Stimulated activated CD8-positive, alpha-beta memory T cell treated with anti-CD3 and anti-CD28 coated beads, Interleukin-4, amount 100 ng/mL, for 24 hours (primary cell): ENCODE measurements at places on chromosomes 12 and 14.

GRCh38 chr14:20799456-20799891 lies 3.2 kb downstream of the RNASE1 start:
- DNase-seq, result no peak

DNA sequence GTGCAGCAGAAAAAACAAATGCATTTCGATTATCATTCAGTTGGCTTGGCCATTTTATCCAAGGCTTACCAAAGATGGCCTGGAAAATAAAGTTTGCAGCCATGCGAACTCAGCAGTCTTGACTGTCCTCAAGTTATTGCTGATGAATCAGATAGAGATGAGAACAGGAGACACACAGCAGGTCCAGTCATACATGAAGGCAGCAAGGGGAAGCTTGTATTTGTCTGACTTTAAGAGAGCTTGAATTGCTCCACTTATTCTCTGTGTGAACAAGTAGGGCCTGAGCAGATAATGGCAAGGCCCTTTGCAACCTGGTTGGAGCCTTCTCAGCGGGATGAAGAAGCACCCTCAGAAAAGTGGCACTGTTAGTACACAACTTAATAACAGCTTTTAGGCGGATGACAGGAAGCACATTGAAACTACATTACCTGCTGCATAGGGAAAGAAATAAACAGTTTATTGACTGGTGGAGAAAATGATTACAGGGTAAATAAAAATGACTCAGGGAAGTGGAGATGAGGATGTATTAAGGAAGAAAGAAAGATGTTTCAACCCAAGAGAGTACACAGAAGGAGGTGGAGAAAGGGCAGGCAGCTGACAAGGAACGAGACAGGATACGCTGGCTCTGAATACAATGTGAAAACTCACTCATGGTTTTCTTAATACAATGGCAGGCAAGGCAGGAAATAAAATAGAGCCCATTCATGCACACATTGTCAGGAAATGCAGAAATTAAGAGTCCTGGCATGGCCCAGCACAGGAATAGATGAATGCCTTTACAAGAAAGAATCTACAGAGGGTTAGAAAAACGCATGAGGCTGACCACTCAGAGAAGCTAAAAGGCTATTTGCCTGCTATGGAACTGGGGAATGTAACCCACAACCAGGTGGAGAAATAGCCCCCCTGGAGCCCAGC lies 128.4 kb downstream of the GALC start:
- DNase-seq, result no peak

DNA sequence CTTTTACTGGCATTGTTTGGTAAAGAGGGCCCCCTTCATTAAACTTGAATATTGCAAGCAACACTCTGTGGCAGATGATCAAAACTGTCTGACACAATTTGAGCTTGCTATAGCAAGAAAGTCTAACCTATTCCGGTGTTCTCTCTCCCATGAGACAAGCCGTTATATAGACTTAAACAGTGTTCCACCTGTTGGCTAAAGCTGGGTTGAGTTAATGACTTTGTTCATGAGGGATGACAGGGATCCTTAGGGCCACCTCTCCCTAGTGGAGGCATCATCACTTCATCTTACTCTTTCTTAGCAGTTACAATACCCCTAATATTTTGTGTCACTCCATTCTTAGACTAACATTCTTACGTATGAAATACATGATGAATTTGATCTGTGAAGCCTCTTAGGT lies 3.8 kb downstream of the EIF5 start:
- no peak for DNase-seq

DNA sequence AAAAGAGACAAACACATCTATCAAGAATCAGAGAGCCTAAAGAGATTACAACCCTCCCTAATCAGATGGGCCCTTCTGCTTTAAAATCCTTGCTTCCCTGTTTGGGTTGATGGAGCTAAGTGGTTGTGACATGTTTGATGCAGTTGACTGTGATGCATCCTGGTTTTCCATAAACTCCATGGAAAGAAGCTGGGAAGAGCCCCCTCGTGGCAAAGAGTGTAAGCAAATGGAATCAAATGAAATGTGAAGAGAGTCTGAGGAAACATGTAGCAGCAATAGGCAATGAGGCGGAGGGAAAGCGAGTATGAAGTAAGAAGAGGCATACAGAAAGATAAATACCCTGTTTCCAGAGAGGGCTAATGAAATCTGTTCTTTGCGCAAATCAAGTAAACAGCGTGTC lies 70.4 kb upstream of the SLCO1C1 start:
- no peak for DNase-seq

DNA sequence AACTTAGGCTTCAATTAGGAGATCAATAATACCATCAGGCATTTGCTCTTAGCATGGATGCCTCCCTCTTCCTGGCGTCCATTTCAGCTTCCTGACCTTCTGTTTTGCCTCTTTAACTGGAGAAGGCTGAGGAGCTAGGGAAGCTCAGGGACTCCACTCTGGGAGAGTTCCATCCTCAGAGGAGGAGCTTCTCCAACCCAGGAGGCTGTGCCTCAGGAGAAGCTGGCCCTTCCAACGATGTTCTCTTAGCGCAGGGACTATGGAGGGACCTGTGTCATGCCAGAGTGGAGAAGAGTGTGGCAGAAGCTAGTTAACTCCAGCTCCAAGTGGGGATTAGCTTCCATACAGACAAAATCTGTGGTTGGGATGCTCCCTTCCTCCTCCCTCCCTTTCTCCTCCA lies 58.0 kb downstream of the KCNA5 start:
- no peak for DNase-seq

DNA sequence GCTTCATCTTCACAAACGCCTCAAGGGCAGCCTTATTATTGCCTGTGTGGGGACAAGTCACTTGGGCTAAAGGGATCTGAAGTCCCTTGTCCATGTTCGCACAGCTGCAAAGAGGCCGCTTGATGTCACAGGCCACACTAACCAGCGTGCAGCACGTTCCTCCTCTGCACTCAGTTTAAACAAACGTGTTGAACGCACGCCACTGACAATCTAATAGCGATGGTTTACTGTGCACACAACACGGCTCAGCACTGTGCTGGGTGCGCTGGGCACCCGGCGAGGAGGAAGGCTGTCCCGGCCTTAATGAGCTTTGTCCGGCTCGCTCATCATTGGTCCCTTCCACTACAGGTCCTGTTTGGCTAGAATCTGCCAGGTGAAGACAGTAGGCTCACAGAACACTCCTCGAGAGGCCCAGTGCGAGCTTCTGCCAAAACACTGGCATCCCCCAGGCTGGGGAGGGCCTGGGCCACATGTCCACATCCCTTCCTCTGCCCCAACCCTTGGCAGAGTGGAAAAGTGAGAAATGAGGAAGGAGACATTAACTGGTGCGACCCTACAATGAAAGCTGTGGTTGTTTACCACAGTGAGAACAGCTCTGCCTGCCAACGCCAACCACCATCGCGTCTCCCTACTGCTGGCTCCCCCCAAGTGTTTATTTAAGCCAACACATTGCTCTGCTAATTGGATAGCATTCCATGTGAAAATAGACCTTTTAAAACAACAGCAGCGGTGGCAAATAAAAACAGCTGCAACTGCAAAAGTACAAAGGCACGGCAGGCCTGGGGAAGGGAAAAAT lies 113.2 kb downstream of the RBM19 start:
- no peak for DNase-seq

- peak; percentile 18 for DNase-seq
Measured at GRCh38 chr12:131511391-131511802, 199.5 kb upstream of the SFSWAP start.

- DNase-seq, result no peak
Measured at GRCh38 chr14:88823968-88824313, 510 bp upstream of the TTC8 start.

- DNase-seq, result no peak
Measured at GRCh38 chr14:70881549-70882177, 25.6 kb upstream of the PCNX1 start.

GRCh38 chr14:70827752-70828151 lies 18.4 kb upstream of the MAP3K9 start:
- DNase-seq, result no peak

GRCh38 chr14:61631045-61631687 lies 64.1 kb upstream of the HIF1A start:
- DNase-seq, result no peak

- no peak for DNase-seq
Measured at GRCh38 chr12:7155471-7156034, 25.4 kb downstream of the CLSTN3 start.

DNA sequence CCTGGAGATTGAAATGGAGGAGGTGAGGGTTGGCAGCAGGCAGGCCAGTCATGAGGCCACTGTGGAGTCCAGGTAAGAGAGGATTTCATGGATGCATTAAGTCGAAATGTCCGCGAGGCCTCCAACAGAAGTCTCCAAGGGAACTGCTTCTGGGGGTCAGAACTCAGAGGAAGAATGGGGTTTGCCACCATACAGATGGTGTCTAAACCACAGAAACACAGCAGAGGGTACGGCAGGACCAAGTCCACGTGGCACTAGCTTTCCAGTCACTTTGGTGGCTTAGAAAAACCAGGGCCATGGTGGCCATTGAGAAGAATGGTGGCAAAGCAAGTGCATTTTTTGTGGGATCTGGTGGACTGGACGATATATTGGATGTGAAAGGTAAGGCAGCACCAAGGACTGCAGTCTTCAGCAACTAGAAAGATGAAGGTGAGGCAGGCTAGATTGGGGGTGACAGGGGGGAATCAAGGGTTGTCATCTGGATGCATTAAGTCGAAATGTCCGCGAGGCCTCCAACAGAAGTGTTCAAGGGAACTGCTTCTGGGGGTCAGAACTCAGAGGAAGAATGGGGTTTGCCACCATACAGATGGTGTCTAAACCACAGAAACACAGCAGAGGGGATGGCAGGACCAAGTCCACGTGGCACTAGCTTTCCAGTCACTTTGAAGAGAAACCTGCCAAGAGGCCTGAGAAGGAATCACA lies 22.5 kb upstream of the TMEM106C start:
- no peak for DNase-seq

DNA sequence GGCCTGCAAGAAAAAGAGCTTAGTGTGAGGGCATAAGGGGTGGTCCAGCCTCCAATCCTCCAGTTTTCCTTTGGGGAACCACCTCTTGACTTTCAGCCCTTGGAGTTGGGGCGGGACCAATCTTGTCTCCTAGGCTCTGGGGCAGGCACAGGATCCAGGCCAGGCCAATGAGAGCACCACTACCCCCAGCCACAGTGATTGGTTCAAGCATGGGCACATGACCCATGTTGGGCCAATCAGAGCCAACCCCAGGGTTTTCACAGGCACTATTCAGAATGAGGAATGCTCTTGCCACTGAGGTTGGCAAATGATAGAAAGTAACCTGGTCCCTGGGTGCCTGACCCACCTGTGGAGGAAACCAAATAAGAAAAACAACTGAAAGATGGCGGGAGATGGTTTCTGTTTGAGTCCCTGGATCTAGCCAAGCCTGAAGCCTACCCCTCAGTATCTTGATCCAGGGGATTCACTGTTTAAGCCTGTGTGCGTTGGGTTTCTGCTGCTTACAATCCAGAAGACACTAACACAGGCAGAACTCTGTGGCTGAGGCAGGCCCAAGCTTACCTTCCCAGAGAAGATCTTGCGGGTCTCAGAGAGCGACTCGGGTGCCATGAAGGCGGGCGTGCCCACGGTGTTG lies 42.9 kb downstream of the P2RX4 start:
- no peak for DNase-seq

GRCh38 chr12:107418981-107419380 lies 266.6 kb upstream of the PWP1 start:
- no peak for DNase-seq

- DNase-seq, result no peak
Measured at GRCh38 chr12:28463396-28463795, 273.1 kb downstream of the CCDC91 start.

DNA sequence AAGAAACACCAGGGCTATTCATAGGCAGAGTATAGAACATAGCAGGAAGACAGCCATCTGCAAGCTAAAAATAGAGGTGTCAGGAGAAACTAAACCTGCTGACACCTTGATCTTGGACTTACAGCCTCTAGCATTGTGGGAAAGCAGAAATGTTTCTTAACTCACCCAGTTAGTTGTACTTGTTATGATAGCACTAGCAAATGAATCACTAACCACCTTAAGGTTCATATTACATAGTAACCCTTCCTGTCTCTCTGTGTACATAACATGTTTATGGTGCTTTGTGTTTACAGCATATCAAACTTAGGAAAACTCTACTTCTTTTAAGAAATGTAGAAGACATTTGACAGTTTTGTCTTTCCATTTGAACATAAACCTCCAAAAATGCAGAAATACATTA lies 1031.3 kb downstream of the FSCB start:
- no peak for DNase-seq

- DNase-seq, result peak; percentile 38
Measured at GRCh38 chr12:48999371-49000131, at the start of gene DDN. TSS of gene DDN (minus strand) at chr12:48999375. CDS start at chr12:48999287, 88 bp downstream.

- DNase-seq, result peak; percentile 56
Measured at GRCh38 chr14:67571275-67571990, 28.6 kb downstream of the PIGH start.

- DNase-seq, result no peak
Measured at GRCh38 chr14:74606727-74607126, 5.3 kb downstream of the LTBP2 start.

GRCh38 chr14:96802963-96803362 lies 5.8 kb downstream of the VRK1 start:
- no peak for DNase-seq

- no peak for DNase-seq
Measured at GRCh38 chr12:18703911-18704310, 33.9 kb downstream of the PLCZ1 start.

DNA sequence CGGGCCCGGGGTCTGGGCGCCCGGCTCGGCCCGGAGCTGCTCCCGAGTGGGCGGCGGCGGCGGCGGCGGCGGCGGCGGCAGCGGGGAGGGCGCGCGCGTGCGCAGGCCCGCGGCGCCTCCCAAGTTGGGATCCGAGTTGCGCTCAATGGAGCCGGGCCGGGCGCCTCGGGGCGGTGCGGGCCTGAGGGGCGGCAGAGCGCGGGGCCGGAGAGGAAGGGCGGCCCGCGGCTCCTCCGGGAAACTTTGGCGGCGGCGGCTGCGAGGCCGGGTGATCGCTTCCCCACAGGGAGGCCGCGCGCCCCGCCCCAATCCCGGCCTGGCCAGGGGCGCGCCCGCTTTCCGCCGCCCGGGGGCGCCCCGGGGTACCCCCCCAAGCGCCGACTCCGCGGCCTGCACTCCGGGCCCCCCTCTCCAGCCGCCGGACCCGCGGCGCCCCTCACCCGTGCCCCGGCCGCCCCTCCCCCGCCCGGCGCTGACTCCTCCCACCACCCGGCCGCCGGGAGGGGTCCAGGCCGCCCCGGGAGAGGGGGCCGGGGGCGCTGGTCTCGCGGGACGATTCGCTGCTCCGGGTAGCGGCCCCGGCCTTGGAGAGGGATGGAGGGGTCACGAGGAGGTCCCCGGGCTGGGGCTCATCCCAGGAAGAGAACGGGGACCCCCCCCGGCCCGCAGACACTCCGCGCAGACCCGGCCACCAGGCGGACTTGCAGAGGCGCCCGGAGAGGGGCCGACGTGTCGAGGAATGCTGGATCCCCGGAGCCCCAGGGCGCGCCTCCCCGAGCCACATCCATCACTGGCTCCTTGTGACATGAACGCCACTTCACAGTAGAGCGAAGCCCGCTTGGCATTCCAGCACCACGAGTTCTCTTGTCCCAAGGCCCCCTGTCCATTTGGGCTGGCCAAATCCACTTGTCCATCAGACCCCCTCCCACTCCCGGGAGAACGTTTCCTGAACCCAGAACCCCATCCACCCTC lies at the start of gene RILPL1:
Gene RILPL1, minus strand, starts transcription at position 48 of the 972 bp plus-strand sequence. CDS start 237 bp downstream, outside the sequence.
- DNase-seq, result peak; percentile 31

- DNase-seq, result no peak
Measured at GRCh38 chr12:47188576-47189441, 109.0 kb upstream of the AMIGO2 start.

- DNase-seq, result no peak
Measured at GRCh38 chr12:85569261-85569660, 266.9 kb downstream of the RASSF9 start.

- DNase-seq, result no peak
Measured at GRCh38 chr14:72781561-72782508, 112.1 kb downstream of the DPF3 start.
